Dermis blood vessel endothelial cell (primary cell): ENCODE measurements at places on chromosomes 2 and 18.

GRCh38 chr2:18117592-18117991, 239.1 kb downstream of the KCNS3 start:
- peak; percentile 32 for DNase-seq

DNA sequence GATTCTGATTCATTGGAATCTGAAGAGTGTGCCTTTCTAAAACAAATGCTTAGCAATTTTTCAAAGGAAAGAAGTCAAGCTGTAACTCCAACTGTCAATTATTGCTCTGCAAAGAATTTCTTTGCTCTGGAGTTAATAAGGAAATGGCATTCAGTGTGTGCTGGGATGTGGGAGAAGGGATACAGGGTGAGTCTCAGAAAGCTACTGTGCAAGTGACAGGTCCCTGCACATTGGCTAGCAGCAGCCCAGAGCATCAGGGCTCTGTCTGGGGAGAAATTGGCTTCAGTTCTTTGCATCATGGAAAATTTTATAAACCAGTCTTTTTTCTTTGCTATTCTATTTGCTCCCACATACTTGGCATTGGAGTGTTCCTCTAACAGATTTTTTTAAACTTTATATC, 1.1 kb upstream of the SYT4 start:
- no peak for DNase-seq

- no peak for DNase-seq
Measured at GRCh38 chr2:28764909-28765711, 13.5 kb downstream of the PPP1CB start.

DNA sequence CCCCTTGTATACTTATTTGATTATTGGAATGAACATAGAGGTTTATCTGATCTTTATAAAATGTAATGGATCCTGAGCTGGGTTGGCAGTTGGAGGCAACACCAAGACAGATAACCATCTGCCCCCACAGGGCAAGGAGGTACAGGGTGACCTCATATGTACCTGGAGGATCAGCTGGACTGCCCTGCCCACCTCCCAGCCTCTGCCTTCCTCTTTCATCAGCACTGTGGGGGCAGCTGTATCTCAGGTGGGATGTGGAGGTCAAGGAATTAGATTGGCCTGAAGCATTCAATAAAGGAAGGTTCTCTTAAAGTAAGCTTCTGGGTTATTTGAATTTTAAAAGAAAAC, 92.6 kb downstream of the LYPD6 start:
- no peak for DNase-seq

DNA sequence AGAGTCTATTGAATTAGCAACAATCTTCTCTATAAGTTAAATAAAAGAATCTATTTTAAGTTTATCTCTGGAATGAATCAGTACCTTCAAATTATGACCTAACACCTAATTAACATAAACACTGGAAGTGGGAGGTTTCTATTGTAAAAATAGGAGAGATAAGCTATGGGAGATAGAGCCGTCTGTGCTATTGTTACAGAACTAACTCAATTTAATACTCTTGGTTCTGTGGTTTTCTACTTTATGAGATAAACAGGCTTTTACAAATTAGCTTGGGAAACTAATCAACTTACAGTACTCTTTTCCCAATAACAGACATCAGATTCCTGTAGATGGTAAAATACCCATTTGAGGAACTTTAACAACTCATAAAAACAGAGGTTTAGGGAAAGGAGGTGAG, 25.6 kb upstream of the STAT1 start:
- no peak for DNase-seq

- DNase-seq, result no peak
Measured at GRCh38 chr2:51880153-51880552, 848.2 kb upstream of the NRXN1 start.

DNA sequence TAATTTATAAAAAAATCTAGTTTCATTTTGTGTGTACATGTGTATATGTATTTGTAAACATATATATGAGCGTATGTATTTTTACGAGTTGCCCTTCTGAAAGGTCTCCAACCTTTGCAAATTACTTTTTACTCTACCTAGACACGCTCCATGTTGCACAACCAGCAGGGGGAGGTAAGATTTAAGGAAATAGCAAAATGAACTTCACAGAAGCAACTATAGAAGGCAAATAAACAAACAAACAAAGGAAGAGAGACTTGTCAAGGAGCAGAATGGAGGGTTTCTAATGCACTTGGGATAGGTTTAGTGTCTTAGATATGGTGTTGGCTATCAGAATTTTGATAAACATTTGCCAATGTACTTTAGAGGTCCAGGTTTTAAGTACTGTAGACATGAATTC, 820.5 kb upstream of the POU3F3 start:
- no peak for DNase-seq

- no peak for DNase-seq
Measured at GRCh38 chr2:156323754-156324153, 8.8 kb downstream of the NR4A2 start.

GRCh38 chr18:44918142-44918476, 237.4 kb downstream of the SETBP1 start:
- DNase-seq, result no peak

DNA sequence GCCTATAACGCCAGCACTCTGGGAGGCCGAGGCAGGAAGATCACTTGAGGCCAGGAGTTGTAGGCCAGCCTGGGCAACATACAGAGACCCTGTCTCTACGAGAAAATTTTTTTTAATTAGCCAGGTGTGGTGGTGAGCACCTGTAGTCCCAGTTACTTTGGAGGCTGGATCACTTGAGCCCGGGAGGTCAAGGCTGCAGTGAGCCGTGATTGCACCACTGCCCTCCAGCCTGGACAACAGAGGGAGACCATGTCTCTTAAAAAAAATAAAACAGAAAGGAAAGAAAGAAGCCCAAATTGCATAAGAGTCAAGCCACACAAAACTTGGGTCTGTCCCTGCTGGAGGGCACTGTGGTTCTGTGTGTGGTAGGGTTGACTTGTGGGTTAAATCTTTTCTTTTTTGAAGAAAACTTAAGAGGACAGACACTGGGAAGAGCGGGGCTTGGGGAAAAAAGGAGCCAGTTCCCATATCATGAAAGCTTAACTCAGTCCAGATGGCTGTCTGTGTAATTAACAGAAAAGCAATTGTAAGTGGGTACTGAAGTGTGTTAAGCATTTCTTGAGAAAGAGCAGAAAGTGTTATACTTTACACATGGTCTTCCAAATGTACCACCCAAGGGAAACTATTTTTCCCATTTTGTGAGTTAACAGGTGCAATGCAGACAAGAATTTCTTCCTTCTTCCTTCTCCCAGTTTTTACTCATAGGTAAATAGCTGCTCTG, 115.1 kb downstream of the ALPK2 start:
- no peak for DNase-seq

DNA sequence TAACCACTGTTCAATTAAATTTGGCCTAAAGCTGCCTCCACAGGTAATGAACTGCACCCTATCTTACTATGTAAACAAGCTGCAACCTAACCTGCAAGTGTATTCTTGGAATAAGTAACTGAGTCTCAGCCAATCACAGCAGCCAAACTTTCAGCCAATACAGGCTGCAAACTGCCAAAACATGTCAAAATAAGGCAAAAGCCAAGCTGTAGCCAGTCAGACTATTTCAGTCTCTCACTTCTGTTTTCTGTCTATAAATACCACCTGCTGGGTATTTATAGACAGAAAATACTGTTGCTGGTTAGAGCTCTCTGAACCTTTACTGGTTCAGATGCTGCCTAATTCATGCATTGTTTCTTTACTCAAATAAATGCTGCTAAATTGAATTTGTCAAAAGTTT, 14.3 kb downstream of the C2orf76 start:
- no peak for DNase-seq

DNA sequence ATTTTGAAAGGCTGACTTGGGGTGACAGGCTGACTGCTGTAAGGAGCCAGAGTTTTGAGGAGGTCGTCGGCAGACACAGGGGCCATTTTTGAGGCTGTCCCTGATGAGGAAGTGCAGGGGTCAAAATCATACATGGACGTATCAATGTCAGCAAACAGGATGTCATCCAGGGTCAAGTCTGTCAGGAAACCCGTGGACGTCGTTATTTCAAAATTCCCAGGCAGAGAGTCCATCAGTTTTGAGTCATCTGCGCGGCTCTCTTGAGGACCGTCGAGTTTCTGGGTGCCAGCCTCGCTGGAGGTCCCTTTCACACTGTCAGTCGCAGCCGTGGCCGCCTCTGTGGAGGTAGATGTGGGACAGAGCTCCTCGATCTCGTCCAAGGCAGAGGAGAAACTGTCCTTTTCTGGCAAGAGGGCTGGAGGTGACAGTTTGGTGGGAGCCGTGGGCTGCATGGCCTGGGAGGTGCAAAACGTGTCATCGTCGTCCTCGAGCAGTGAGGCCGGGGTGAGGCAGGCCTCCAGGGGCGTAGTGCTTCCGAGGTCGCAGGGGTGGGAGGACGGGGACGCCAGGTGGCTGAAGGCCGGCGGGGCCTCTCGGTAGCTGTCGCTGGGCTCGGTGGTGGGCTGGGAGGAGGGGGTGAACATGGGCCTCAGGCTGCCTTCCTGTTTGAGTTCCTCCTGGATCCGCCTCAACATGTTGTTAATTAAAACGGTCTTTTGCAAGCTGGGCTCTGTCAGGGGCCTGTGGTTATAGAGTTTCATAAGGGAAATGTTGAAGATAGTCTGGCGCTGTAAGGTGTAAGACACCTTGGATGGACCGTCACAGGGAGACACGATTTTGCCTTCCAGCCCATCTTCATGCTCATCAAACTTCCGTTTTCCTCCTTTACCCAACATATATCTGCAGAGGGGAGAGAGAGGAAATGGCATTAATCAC, 17.5 kb downstream of the SERTAD2 start:
- DNase-seq, result no peak

GRCh38 chr2:57902578-57902977, 144.0 kb upstream of the VRK2 start:
- no peak for DNase-seq

- DNase-seq, result peak; percentile 62
Measured at GRCh38 chr2:145199042-145199441, 679.1 kb upstream of the ZEB2 start.

DNA sequence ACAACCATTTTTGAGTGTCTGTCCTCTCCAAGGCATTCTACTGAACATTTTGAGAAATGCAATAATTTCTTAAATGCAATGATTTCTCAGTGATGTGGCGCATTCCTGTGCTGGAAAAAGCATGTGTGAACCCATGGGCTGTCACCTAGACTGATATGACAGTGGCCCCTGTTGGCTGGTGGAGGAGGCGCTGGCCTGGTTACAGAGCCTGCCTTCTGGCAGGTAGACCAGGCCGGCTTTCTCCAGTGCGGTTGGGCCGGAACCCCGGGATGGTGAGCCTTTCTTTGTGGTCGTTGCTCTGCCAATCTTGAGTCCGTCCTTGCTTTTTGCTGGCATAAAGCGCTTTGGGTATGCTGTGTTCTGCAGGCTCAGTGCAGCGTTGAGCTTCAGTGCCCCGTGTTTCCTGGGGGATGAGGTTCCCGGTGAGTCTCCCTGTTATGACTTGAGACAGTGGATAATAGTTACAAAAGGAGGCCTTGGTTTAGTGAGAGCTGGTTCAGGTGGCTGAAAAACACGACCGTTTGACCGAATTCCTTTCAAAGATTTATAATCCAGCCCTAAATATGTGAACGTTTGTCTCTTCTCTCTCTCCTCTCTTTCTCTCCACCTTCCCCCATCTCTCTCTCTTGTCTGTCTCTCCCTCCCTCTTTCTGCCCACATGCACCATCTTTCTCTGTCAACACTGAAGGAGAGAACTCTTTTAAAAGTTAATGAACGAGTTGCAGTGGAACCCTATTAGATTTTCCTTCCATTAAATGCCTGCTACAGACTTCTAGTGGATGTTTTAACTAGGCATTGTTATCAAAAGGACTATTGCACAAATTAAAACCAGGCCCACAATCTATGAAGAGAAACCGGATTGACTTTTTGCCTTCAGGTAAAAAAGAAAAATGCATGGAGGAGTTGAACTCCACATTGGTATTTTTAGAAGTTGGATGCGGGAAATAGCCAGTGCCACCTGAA, 34.0 kb downstream of the TSHZ1 start:
- peak; percentile 48 for DNase-seq

GRCh38 chr2:127401757-127402695, 14.3 kb upstream of the MAP3K2 start:
- no peak for DNase-seq

DNA sequence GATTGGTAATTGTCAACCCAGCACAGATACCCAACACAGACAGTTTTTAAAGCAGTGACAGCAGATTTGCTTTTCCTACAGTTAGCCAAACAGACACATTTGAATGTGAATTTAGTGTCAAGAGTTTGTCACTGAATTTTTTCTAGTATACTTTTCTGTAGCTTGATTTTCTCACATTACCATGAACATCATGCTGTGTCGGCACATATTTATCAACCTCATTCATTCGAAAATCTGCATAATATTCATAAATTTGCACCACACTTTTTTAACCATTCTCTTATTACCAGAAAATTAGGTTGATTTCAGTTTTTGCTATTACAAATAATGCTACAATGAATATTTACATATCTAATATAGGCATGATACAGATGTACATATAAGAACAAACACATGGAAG, 27.0 kb upstream of the DSG3 start:
- no peak for DNase-seq

DNA sequence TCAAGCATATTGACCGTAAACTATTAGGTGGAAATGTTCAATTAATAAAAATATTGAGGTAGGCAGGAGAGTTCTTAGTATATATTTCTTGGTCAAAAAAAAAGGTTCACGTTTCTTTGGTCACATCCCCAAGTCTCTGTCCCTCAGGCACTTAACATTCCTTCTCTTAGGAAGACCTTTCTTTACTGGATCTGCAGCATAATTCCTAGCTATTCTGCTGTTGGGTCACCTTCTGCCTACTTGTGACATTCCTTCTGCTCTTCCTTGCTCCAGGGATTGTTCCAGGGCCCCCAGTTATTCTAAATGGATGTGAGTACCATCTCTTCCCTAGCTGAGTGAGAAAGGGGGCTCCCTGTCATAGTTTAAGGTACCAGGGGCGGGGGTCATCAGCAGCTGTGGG, 4.2 kb downstream of the UGP2 start:
- no peak for DNase-seq

DNA sequence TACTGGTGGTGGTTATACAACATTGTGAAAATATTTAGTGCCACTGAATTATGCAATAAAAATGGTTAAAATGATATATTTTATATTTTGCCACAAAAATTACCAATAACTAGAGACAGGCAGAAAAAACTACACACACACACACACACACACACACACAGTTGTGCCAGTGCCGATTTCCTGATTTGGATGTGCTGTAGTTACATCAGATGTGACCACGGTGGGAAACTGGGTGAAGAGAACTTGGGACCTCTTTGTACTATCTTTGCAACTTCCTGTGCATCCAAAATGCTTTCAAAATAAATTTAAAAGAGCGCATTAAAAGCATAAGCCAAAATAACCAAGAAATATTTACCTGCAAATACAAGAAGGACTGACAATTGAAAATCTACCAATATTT, 61.6 kb upstream of the CCBE1 start:
- no peak for DNase-seq

DNA sequence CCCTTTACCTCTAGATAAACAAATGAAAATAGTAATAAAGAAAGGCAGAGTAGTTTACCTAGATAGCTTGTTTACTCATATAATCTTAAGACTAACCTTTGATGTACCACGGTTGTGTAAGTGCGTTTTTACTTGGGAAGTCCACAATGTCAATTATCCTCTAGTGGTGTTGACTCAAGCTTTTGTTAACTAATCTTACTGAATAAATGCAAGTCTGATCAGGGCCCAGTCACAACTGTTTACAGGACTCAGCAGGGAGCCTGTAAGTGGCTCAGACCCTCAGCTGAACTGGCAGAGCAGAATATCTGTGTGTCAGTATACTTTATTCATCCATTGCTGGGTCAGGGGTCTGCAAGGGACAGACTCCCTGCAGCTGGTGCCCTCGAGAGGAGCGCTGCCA, 98.1 kb upstream of the ACAA2 start:
- no peak for DNase-seq
